ENCODE measurements at places on chromosomes 11 and 22. TPM values are rescaled to one million over a fixed set of nuclear protein-coding genes. Genes with fewer than 3 reads are reported as not detected.
A peak's percentile ranks its signal among the peaks of the same experiment; 100 is the strongest.

Gene ISX
- total RNA-seq = not detected

DNA sequence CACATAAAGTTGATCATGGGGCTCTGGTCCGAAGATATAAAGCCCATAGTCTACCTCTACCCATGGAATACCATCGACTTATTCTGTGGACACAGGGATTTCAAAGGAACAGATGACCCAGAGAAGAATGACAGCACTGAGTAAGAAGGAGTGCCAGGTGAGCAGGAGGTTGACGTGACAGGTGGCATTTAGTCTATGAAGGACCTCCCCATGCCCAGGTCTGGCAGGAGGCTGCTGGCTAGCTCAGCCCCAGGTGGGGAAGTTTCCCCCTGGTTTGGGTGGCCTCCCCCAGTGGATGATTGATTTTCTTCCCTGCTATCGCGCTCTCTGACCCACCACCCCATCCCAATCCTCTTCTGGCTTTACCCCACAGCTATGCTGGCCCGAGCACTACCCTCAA lies 39.1 kb downstream of the KCNC1 start:
- H3K4me3 ChIP-seq = no peak overlapping the region
- no peak overlapping the region for H3K27ac ChIP-seq
- H3K4me1 ChIP-seq = no peaks in the 10 kb centered on the region
- no peak for DNase-seq
- H3K27me3 ChIP-seq = no peaks in the 10 kb centered on the region

- no peaks in the 10 kb centered on the region for H3K36me3 ChIP-seq
- H3K4me1 ChIP-seq = no peaks in the 10 kb centered on the region
- H3K4me3 ChIP-seq = no peak overlapping the region
- H3K27me3 ChIP-seq = peaks cover 3% of the 10 kb centered on the region
- no peak overlapping the region for H3K27ac ChIP-seq
- no peak for DNase-seq
Observed at GRCh38 chr11:76578654-76579055, 91.9 kb downstream of the LRRC32 start.

DNA sequence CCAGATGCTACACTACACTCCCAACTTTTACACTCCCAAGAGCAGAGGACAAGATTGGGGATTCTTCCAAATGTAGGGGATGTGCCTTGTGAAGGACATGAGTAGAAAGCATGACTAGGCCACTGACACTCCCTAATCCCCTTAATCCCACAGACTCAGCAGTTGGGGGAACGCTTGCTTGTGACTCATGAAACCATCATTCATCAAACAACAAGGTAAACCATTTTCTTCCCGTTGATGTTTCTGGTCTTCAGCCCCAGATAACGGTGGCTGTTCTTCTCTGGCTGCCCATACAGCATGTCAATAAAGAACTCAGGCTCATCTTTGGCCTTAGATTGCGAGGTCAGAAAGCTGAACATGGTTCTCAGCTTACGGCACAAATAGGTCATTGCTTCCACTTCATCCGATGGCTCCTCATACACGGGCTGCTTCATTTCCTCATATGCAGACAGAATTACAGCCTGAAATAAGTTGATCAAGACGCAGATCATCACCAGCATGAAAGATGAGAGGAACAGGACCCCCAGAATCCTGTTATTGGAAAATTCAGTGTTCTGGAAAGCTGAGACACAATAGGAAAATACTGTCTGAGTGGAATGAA lies 6.4 kb upstream of the CDPF1 start:
- H3K36me3 ChIP-seq = peaks cover 4% of the 10 kb centered on the region
- H3K4me1 ChIP-seq = peaks cover 15% of the 10 kb centered on the region
- no peak overlapping the region for H3K4me3 ChIP-seq
- H3K27ac ChIP-seq = no peak overlapping the region
- DNase-seq = no peak

DNA sequence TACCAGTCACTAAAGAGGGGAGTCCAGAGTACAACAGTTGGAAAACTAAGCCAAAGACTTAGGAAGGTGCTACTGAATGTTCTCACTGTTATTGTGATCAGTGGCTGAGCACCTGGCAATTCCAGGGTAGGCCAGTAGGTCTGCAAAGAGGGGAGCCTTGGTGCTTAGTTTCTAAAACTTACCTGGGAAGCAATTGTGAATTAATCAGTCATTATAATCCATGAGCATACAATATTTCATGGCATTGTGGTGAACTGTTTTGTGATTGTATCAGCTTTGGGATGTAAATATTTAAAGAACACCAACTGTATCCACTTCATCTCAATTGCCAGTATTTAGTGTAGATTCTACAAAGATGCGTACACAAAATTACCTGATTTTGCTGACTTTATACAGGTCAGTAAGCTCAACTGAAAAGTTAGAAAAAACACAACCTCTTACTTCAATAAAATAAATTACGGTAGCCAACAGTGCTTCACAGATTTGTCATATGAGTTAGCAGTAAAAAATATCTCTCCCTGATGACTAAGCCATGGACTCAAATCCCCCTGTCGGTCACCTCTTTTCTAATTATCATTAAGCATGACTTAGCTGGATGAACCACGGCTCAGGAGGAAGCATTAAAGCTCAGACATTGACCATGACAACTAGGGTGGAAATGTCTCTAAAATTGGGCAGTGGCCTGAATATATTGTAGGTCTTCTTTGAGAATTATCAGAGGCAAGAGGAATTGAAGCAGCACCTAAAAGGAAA lies 30.8 kb upstream of the SORL1 start:
- no peak for DNase-seq
- peaks cover 73% of the 10 kb centered on the region for H3K4me1 ChIP-seq
- H3K4me3 ChIP-seq = no peak overlapping the region
- no peaks in the 10 kb centered on the region for H3K27me3 ChIP-seq

- no peak overlapping the region for H3K4me3 ChIP-seq
- H3K36me3 ChIP-seq = no peaks in the 10 kb centered on the region
- H3K4me1 ChIP-seq = peaks cover 22% of the 10 kb centered on the region
- H3K27ac ChIP-seq = no peak overlapping the region
- H3K27me3 ChIP-seq = no peaks in the 10 kb centered on the region
Observed at GRCh38 chr11:65932558-65932919, 12.7 kb upstream of the TSGA10IP start.

GRCh38 chr11:35367491-35367890 lies 51.9 kb downstream of the SLC1A2 start:
- no peak for DNase-seq
- H3K27ac ChIP-seq = no peak overlapping the region
- no peak overlapping the region for H3K4me3 ChIP-seq
- H3K36me3 ChIP-seq = no peaks in the 10 kb centered on the region

- no peaks in the 10 kb centered on the region for H3K36me3 ChIP-seq
- H3K4me1 ChIP-seq = peaks cover 2% of the 10 kb centered on the region
Observed at GRCh38 chr22:22853713-22854112, 33.9 kb upstream of the IGLL5 start.

Gene SMIM35
- 0.09 TPM for total RNA-seq

GRCh38 chr11:24820541-24820940 lies 323.7 kb downstream of the LUZP2 start:
- H3K4me3 ChIP-seq = no peak overlapping the region
- H3K4me1 ChIP-seq = no peaks in the 10 kb centered on the region
- no peaks in the 10 kb centered on the region for H3K36me3 ChIP-seq
- H3K27me3 ChIP-seq = no peaks in the 10 kb centered on the region
- H3K27ac ChIP-seq = no peak overlapping the region

GRCh38 chr11:92948116-92948515 lies 21.3 kb upstream of the MTNR1B start:
- H3K4me1 ChIP-seq = no peaks in the 10 kb centered on the region
- no peaks in the 10 kb centered on the region for H3K36me3 ChIP-seq
- H3K4me3 ChIP-seq = no peak overlapping the region
- peaks cover 19% of the 10 kb centered on the region for H3K27me3 ChIP-seq
- DNase-seq = no peak

DNA sequence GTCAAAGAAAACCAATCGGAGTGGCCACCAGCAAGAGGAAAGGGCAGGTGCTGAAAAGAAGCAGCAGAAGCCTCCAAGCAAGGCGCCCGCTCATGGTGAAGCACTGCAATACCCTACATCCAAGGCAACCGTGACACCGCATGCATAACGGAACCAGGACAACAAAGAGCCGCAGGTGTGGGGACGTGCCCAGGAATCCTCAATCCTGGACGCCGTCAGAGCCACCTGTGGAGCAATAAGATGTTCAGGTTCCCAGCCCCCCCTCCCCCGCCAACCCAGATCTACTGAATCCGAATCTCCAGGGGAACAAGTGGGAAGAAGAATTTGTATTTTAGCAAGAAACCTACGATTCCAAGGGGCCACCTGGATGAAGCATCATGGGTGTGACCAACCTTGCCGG lies 70.8 kb downstream of the SHANK2 start:
- H3K27me3 ChIP-seq = peaks cover 11% of the 10 kb centered on the region
- H3K4me3 ChIP-seq = no peak overlapping the region
- peaks cover 3% of the 10 kb centered on the region for H3K36me3 ChIP-seq
- no peak overlapping the region for H3K27ac ChIP-seq

GRCh38 chr11:6630632-6631291 lies 11.5 kb upstream of the TPP1 start:
- H3K27ac ChIP-seq = no peak overlapping the region
- H3K4me3 ChIP-seq = no peak overlapping the region
- no peaks in the 10 kb centered on the region for H3K27me3 ChIP-seq
- DNase-seq = no peak

- H3K27ac ChIP-seq = peak overlapping the region; percentile 70
- no peak for DNase-seq
- no peak overlapping the region for H3K4me3 ChIP-seq
Observed at GRCh38 chr11:12164061-12165014, 53.9 kb downstream of the MICAL2 start.

DNA sequence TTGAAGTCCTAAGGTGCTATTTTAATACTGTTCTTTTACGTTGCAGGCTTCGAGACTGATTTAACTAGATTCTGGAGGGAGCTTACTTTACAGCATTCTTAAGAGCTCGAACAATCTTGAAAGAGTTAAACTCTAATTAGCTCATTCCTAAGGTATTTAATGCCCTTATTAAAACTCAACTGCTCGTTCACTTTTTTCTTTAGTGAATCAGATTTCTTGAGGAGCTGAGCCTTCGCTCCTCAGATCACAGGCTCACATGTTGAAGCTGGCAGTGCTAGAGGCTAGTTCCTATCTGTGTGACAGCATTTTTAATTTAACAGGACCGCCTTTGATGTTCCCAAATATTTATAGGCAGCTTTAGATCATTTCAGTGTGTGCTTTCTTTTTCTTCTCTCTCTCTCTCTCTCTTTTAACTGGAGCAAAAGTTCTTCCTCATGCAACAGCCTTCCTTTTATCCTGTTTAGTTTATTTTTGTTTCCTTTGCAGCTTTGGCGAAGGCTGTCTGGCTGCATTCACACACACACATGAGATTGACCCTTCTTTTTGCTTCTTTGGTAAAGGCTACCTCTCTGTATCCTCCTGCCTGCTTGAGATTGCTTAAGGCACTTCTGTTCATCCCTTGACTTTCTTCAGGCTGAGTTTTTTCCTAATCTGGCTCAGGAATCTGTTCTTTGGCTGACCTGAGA lies 21.0 kb downstream of the ZNRF3 start:
- peaks cover 4% of the 10 kb centered on the region for H3K36me3 ChIP-seq
- H3K4me1 ChIP-seq = peaks cover 41% of the 10 kb centered on the region
- no peak for DNase-seq
